ENCODE measurements at places on chromosomes 2 and 18. TPM values are rescaled to one million over a fixed set of nuclear protein-coding genes. Genes with fewer than 3 reads are reported as not detected.

B4GALT6 gene
- total RNA-seq = 6.2 TPM

NGEF gene
- total RNA-seq = 21.6 TPM

CROCC2 gene
- total RNA-seq = not detected

GLI2 gene
- total RNA-seq = 24.1 TPM

ACVR1C gene
- 0.02 TPM for total RNA-seq

MLPH gene
- total RNA-seq = 251 TPM

C2orf49 gene
- total RNA-seq = 15.4 TPM

PSTPIP2 gene
- 0.23 TPM for total RNA-seq

MYL12A gene
- 338 TPM for total RNA-seq

GKN2 gene
- 2.4 TPM for total RNA-seq

BAZ2B gene
- total RNA-seq = 11.3 TPM

CD28 gene
- total RNA-seq = not detected

CCDC74A gene
- 12.7 TPM for total RNA-seq

RND3 gene
- total RNA-seq = 52.9 TPM
